Fibroblast of villous mesenchyme (primary cell): ENCODE measurements at places on chromosomes 3 and 15. TPM values are rescaled to one million over a fixed set of nuclear protein-coding genes. Genes with fewer than 3 reads are reported as not detected.

GRCh38 chr3:111238885-111239284 is 167.3 kb downstream of the NECTIN3 start:
- no peak for DNase-seq

- DNase-seq = no peak
Observed at GRCh38 chr15:88881775-88882174, 13.6 kb downstream of the HAPLN3 start.

The SLC24A5 gene
- total RNA-seq = not detected in 2 replicates

DNA sequence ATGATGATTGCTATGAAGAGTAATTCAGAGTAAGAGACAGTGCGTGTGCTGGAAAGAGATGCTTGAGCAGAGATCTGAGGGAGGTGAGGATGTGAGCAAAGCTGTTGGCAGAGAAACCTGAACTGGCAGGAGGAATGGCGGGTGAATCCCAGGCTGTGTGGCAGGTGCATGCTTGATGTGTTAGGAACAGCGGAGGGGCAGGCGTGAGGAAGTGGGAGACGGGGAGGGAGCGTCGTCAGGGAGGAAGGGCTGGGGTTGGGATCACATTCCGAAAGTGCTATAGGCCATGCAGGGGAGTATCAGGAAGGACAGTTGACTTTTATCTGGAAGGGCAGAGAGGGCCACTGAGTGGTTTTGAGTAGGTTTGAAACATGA is 8.6 kb downstream of the GABRA5 start:
- no peak for DNase-seq

The HAPLN3 gene
- total RNA-seq = 5.2 and 8.1 TPM in 2 replicates

DNA sequence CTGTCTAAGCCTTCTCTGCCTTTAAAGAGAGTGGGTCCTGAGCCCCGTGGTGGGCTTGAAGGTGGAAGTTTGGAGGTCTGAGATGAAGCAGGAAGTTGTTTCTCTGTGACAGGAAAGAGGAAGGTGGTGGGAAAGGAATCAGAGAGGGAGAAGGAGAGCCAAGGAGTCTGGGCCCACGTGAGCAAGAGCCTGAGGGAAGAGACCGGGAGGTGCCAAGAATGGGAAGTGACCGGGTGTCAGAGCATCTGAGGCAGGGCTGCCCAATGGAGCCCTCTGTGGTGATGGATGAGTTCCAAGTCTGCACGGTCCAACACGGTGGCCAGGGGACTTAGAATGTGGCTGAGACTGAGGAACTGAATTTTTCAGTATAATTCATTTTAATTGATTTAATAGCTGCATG is 24.6 kb downstream of the ALDH1L1 start:
- DNase-seq = no peak

The SLC6A11 gene
- not detected in 2 replicates for total RNA-seq

- no peak for DNase-seq
Observed at GRCh38 chr3:151357463-151357850, 27.1 kb downstream of the P2RY12 start.

The PYGO1 gene
- total RNA-seq = 9.0 and 12.5 TPM in 2 replicates

GRCh38 chr3:52366527-52366926 is 50.4 kb downstream of the DNAH1 start:
- no peak for DNase-seq

The CCNB2 gene
- 19.6 and 27.2 TPM in 2 replicates for total RNA-seq

DNA sequence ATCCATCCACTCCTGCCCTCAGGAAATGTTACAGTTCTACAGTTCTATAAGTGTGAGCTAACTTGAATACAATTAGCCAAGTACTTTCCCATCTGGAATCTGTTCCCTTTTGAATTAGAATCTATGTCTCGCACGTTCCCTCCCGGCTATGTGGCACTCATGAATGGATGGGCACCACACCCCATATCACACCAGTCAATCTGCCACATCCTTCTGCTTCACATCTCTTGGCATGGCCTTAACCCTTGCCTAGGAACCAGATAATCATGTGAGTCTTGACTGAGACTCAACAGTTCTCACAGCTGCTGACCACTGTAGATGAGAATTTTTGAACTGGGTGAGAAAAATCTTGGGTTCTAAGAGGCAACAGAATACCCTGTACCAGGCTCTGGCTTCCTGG is 180.2 kb downstream of the TNIK start:
- no peak for DNase-seq

- peak; percentile 63 for DNase-seq
Observed at GRCh38 chr3:14716591-14716990, 41.6 kb downstream of the C3orf20 start.

The ISLR gene
- total RNA-seq = 73.8 and 83.4 TPM in 2 replicates

The GOLGA8K gene
- not detected in 2 replicates for total RNA-seq

DNA sequence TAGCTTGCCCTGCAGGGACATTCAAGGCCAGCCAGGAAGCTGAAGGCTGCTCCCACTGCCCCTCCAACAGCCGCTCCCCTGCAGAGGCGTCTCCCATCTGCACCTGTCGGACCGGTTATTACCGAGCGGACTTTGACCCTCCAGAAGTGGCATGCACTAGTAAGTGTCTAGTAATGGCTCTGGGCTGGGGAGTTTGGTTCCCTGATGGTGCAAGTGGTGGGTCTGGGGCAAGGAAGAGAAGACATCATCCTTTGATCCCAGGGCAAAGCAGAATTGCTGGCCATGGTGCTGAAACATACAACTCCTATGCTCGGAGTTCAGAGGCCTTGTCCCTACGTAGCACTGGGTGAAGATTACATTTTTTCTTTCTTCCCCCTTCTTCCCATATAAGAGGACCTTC is 311.4 kb downstream of the EPHB1 start:
- DNase-seq = peak; percentile 3

The ATRIP gene
- 5.5 and 7.8 TPM in 2 replicates for total RNA-seq

The GPR176 gene
- 111 and 120 TPM in 2 replicates for total RNA-seq

GRCh38 chr15:43410572-43411214 is 39.8 kb downstream of the TUBGCP4 start:
- DNase-seq = peak; percentile 59

- DNase-seq = no peak
Observed at GRCh38 chr3:183815951-183816475, 9.4 kb downstream of the MAP6D1 start.

- DNase-seq = peak; percentile 98
Observed at GRCh38 chr3:43190670-43191069, 84.8 kb upstream of the POMGNT2 start.

DNA sequence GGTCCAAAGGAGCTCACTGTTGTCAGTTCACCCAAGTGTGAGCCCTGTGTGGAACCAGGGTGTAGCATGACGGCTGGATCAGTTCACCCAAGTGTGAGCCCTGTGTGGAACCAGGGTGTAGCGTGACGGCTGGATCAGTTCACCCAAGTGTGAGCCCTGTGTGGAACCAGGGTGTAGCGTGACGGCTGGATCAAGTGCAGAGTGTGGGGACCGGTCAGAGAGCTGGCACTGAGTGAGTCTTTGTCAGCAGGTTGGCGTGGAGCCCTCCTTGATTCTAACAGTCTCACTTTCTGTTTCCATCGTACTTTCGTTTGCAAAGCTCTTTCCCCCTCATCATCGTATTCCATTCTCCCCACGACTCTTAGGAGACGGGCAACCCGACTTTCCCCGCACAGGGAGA is 57.9 kb upstream of the DLG1 start:
- DNase-seq = no peak

DNA sequence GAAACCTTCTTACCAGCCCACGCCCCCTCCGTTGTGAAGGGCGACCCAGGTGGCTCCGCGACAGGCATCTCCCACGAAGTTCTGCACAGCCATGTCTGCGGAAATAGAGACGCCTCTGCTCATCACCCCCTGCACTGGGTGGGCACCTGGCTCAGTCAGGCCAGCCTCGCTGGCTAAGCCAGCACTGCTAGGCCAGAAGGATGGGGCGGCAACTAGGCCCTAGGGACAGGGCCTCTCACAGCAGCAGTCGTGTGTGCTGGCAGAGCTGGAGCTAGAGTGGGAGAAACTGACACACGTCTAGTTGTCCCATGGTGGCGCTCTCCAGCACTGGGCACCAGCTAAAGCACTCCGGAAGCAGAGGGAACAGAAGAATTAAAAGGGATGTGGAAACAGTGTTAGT is 12.5 kb upstream of the ZXDC start:
- no peak for DNase-seq

DNA sequence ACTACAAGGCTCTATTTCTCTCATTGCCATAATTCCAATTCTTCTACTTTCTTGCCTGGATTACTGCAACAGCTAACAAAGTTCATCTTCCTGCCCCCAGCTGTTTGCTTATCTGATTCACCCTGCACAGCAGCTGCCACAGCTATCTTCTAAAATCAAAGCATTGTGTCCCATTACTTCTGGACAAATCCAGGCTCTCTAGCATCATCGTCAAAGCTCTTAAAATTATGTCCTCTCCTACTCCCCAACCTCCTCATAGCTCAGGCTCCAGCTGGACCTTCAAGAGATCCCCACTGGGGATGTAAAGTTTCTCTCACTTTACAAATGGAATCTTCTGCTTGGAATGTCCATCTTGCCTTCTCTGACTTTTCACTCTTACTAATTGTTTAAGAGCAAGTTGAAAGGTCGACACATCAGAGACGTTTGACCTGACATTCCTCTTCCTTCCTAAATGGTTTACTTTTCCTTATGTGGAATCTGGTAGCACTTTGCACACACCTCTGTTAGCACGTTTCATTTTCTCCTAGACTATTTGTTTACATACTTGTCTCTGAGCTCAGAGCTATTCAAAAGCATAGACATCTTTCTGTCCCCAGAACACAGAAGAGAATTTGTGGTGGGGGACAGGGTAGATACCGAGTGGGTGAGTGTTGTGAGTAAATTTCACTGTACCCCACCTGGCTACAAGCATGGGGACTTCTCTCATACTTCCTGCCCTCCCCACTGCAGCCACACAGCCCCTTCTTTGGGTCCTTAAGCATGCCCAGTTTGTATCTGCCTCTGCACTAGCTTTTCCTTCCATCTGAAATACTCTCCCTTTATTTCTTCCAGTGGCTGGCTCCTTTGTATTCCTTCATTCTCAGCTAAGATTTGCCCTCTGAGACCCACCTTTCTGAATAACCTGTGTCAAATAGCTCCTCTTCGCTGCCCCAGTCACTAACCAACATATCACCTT is 77.9 kb downstream of the SERPINI1 start:
- no peak for DNase-seq

GRCh38 chr3:184757022-184757651 is 45.3 kb upstream of the MAGEF1 start:
- peak; percentile 97 for DNase-seq

DNA sequence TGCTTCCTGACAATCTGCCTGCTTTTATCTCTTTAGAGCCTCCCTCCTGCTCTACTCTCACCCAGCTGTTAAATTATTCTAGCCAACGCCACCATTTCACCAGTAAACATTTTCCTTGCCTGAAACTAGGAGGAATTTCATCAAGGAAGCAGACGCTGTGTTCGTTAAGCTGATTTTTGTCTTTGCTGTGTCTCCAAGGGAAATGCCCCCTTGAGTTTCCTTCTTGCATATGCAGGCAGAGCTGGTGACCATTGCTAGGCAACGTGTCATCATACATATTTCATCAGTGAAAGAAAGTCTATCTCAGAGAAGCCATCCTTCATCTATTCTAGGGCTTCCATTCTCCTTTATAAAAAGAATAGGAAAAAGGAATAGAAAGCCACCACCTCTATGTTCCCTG is 87.0 kb upstream of the ST8SIA2 start:
- no peak for DNase-seq

The COLQ gene
- 0.43 and 0.64 TPM in 2 replicates for total RNA-seq

The MKRN2OS gene
- total RNA-seq = not detected in 2 replicates

GRCh38 chr15:64696481-64696880 is 78.9 kb downstream of the RBPMS2 start:
- no peak for DNase-seq

DNA sequence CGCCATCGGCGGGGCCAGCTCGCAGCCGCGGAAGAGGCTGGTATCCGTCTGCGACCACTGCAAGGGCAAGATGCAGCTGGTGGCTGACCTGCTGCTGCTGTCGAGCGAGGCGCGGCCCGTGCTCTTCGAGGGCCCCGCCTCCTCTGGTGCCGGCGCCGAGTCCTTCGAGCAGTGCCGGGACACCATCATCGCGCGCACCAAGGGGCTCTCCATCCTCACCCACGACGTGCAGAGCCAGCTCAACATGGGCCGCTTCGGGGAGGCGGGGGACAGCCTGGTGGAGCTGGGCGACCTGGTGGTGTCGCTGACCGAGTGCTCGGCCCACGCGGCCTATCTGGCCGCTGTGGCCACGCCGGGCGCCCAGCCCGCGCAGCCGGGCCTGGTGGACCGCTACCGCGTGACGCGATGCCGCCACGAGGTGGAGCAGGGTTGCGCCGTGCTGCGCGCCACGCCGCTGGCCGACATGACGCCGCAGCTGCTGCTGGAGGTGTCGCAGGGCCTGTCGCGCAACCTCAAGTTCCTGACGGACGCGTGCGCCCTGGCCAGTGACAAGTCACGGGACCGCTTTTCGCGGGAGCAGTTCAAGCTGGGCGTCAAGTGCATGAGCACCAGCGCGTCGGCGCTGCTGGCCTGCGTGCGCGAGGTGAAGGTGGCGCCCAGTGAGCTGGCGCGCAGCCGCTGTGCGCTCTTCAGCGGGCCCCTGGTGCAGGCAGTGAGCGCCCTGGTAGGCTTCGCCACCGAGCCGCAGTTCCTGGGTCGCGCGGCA is 1.8 kb downstream of the TLNRD1 start:
- DNase-seq = no peak

DNA sequence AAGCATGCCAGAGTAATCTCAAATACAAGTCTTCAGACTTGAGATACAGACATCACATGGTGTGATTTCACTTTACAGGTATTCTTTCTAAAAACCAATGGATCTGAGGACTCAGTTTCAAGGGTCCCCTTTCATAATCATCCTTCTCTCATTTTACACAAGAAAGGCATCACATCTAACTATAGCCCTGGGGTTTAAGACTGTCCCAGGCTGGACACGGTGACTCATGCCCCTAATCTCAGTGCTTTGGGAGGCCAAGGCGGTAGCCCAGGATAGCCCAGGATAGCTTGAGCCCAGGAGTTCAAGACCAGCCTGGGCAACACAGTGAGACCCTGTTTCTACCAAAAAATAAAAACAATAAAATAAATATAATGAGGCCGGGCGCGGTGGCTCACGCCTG is 36.4 kb downstream of the UBP1 start:
- no peak for DNase-seq

DNA sequence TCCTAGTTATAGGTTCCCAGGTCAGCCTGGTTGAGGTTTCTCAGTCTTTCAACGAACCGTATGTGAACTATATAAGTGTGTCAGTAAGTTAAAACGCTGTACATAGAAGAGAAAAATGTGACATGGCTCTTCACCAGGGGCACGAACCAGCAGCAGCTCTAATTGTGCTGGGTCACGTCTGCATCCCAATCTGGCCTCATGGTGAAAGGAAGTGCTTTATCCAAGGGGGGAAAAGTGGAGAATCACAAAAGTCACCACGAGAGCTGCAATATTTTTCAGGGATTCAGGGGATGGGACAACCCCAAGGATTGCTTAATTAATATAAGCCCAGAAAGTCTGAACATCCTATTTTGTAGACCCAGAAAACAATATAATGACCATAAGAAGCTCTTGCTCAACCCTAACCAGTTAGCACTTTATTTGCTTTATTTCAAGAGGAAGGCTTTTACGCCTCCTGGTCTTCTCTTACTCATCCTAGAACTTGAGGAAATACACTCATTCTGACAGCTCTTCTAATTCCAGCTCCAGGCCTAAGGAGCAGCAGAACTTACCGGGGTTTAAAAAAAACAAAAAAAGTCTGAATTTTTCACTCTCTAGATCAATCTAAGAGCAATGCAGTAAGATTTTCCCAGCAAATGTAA is 16.5 kb downstream of the ANXA2 start:
- peak; percentile 53 for DNase-seq

- DNase-seq = no peak
Observed at GRCh38 chr3:97439373-97439772, 325.2 kb upstream of the ARL6 start.
